ENCODE measurements at places on chromosomes 2 and 18.
A peak's percentile ranks its signal among the peaks of the same experiment; 100 is the strongest.

DNA sequence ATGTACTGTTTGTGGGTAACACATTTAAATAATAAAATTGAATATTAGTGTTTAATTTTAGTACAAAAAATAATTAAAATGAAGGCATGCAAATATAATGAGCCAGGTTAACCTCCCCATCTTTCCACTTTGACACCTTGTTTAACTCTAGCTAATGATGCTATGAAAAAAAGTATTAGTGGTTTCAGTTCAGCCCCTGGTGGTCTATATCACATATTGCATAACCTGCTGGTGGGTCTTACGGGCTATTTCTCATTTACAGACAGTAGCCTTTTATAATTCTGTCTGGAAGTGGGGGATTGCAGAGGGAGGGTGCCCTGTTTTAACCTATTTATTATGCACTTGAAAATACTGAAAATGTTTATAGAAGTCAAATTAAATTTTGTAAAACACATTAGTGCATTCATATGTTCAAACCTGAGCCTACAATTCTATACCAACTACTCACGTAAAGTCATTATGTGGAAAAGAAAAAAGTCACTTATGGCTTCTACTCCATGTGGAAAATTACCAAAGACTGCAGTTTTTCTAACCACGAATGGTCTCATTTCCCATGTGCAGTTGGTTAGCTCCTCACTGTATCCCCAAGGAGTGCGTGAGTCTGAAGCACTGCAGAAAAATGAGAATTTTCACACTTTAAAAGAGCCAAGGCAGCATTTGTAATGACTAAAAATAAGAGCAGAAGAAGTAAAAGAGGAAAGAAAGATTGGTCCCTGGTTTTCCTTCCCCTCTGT lies 381.0 kb downstream of the MTX2 start:
- no peak for DNase-seq

GRCh38 chr18:75898651-75899050 lies 471.1 kb upstream of the SMIM21 start:
- DNase-seq = no peak

DNA sequence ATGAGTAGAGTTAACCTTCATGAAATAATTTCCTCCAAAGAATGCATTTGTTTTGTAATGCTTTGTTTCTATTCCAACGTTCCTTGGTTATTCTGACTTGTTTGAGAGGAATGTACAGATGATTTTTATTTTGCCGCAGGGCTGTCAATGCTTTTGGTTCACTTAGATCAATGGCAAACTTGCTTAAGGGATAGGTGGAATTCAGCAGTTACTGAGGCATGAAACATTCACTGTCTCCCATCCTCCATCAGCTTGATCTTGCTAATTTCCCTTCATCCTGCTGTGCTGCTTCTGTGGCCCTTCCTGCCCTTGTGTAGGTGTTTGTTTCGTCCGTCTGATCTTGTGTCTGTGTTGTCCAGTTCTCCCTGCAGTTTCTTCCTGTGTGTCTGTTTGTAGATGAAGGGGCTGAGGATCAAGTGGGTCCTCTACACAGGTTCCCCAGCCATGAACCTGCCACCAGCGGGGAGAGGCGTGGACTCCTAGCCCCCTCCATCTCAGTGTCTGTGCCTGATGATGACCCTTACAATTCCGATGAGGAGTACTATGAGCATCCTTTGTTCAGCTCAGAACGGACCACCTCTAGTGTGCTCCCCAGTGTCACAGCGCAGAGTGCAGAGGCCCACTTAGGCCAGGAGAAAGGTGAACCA lies 84.2 kb upstream of the UNC80 start:
- DNase-seq = no peak

GRCh38 chr2:154375579-154375931 lies 322.9 kb upstream of the KCNJ3 start:
- DNase-seq = peak; percentile 34

- DNase-seq = no peak
These were observed 60.8 kb downstream of the LIMS1 start for GRCh38 chr2:108594982-108595464.

GRCh38 chr18:79658366-79658765 lies 21.2 kb upstream of the CTDP1 start:
- no peak for DNase-seq

DNA sequence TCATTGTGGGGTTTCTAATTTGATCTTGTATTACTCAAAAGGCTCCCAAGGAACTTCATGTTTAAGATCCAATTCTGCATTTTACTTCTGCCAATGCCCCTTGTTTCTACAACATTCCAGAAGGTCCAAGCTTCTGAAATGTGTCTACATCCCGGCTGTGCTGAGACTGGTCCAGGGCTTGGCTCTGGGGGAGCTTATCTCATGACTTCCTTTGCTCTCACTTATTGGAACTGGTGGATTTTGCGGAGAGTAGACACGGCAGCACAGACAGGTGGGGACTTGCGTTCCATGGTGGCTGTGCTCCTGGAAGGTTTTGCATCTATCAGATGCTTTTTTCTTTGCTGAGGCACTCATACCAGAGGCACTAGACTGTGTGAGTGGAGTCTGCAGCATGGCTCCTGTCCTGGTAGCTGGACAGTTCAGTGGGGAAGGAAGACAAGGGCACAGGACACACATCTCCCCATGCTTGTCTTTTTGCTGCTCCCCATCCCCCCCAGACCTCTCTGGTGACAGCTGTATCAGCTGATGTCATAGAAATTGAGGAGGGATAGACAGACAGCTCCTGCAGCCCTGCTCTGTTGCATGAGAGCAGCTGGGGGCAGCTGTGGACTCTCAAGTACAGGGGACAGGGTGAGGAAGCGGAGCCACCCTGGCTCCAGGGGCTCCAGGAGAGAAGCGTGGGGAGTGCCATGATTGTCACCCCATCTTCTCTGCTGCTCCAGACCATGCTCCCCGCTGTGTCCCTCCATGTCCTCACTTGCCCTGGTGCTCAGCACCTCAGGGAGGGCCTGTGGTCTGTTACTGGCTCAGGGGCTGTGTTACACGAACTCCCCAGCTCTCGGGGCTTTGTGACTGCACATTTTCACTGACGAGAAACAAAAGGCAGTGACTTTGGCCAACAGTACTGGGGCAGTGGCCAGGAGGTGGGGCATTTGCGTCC lies 46.0 kb downstream of the ACAA2 start:
- DNase-seq = no peak

DNA sequence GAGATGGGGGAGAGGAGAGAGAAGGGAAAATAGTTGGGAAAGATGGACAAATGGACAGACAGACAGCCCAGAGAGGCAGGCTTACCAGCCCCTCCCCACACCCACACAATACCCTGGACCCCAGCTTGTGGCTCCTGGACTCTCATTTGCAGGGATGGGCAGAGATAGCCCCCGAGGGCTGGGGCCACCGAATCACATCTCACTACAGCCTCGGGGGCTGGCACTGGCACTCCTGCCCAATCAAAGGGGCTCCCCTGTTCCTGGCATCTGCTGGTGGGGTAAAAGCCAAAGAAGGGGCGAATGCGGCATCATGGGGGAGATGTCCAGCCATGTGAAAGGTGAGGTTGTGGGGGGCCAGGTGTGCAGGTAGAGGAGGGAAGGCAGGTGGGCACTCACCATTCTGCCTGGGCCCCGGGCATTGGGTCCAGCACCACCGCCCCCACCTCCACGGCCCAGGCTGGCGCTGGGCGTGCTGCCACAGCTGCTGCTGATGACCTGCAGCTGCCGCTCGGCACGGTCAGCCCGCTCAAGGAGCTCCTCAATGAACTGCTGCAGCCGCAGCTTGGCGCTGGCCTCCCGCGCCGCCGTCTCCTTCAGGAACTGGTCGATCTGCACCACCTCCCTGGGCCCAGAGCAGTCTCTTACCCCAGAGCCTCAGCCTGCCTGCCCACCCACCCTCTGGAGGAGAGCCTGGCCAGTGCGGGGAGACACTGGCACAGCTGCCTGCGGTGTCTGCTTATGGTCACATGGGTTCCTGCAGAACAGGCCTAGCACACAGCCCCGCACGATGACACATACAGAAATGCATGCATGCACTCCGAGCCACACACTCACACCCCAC lies 18.0 kb downstream of the FBXO41 start:
- DNase-seq = no peak

GRCh38 chr18:78247615-78248289 lies 731.9 kb upstream of the SALL3 start:
- DNase-seq = no peak

DNA sequence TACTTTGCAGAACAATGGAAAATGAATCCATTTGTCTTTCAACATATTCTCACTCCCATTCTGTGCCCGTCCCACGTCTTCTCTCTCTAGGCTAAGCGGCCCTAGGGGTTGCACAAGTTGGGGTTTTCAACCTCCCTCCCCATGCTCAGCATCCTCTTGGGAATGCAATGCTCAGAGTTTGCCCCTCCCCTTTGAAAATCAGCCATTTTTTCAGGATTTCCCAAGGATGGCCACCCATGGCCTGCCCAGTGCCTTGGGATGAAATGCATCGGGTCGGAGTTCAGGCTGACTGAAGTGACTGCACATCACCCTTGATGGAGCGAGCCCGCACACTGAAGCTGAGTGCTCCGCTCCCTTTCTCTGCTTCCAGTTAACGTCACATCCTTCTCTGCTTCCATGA lies 87.9 kb downstream of the TNS1 start:
- DNase-seq = no peak

- DNase-seq = no peak
These were observed 256.5 kb downstream of the CDH20 start for GRCh38 chr18:61589724-61590065.

GRCh38 chr2:120005834-120006521 lies 6.9 kb upstream of the EPB41L5 start:
- DNase-seq = no peak

DNA sequence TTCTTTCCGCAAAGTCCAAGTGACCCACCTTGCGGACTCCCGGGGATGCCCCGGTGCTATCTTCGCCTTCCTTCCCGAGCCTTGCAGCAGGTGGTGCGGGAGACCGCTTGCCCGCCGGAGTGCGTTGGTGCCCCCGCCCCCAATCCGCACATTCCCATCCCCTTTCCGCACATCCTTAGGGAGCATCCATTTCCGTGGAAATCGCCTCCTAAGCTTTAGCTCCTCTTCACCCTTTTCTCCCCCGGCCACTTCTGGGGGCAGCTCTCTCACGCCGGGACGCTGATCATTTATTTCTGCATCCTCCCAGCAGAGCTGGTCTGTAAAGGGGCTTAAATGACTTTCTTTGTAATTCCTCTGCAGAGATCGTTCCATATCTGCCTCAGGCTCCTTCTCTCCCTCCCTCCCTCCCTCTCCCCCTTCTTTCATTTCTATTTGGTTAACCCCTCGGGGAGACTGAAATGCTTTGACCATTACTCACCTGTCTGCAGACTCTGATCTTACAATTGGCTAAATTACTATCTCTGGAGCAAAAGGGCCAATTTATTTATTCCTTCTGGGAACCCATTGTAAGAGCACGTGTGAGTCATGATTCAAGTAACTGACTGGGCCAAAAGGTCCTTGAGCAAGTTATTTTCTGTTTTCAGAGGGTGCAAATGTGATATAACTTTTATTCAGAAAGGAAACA lies 1.3 kb upstream of the LYPD1 start:
- no peak for DNase-seq

GRCh38 chr2:45850558-45850957 lies 199.1 kb downstream of the PRKCE start:
- DNase-seq = no peak

GRCh38 chr2:45836316-45836715 lies 184.8 kb downstream of the PRKCE start:
- no peak for DNase-seq

DNA sequence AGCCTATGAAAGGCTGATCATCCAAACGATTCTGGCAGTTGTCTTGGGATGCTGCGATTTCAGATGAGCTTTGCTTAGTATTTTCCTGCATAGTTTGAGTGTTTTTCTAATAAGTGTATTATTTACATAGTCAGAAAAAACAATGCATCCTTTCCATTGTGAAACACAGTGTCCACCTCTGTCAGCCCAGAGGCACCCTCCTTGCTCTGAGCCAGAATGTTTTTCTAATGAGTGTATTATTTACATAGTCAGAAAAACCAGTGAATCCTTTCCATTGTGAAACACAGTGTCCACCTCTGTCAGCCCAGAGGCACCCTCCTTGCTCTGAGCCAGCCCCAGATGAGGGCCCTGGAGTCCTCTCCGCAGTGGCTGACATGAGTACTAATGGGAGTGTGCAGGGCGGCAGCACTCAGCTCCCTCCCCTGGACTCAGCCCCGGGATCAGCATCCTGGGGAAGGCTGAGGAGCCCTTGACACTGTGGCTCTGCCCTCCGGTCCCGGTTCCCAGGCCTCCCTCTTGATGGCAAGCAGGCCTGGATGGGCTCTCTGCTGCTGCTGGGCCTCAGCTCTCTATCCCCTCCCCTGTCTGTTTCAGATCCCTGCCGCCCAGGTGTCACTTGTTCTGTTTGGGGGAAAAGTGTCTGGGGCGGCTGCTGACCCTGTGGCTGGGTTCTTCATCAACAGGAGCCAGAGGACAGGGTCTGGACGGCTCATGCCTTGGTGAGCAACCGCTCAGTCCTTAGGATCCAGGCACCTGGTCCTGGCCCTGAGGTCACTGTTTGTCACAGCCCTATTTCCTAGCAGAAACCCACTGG lies 5.9 kb downstream of the MFSD2B start:
- DNase-seq = no peak

GRCh38 chr2:200049086-200049485 lies 93.7 kb downstream of the MAIP1 start:
- DNase-seq = no peak

- DNase-seq = peak; percentile 83
These were observed 20.6 kb downstream of the SMAD7 start for GRCh38 chr18:48929941-48930713.

- no peak for DNase-seq
These were observed 79.6 kb upstream of the NABP1 start for GRCh38 chr2:191598296-191598695.

GRCh38 chr2:173672573-173673340 lies 292.4 kb downstream of the SP3 start:
- DNase-seq = no peak

DNA sequence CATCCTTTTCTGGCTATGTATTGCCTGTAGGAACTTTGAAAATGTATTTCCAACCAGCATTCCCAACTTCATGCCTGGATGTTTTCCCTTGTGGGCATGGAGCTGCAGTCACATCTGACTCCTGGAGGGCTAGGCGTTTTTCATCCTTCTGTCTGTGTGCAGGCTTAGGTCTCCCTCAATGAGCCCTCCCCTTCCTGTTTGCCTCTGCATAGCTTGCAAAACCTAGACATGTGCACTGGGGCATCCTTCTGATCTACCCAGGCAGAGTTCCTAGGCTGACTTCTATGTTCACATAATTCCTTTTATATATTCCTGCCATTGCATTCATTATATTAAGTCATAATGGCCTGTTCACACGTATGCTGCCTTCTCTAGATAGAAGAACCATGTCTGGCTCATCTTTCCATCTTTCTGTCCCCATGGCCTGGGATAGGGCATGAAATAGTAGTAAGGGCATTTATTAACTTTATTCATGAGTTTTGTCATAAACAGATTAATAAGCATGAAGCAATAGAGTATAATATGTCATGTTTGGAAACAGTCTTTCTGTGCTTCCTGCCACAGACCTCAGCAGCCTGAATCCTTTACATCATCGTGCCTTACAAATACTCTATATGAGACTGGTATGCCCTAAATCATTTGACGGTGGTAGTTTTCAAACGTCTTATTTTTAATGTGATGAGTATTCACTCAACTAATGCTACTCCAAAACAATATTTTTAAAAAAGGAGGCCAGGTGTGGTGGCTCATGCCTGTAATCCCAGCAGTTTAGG lies 195.6 kb downstream of the TGIF1 start:
- DNase-seq = no peak
